Mesenchymal stem cell (in vitro differentiated cells and primary cell): ENCODE measurements at places on chromosomes 16 and 17.

- H3K27ac ChIP-seq: no peak overlapping the region
- DNase-seq: no peak
- no peak overlapping the region for H3K4me3 ChIP-seq
- peaks cover 37% of the 10 kb centered on the region for H3K36me3 ChIP-seq
- H3K27me3 ChIP-seq: no peaks in the 10 kb centered on the region
- peaks cover 5% of the 10 kb centered on the region for H3K4me1 ChIP-seq
Measured at GRCh38 chr17:75672011-75672410, 4.9 kb downstream of the SAP30BP start.

GRCh38 chr17:45101883-45102811, 30.2 kb downstream of the PLCD3 start:
- peak overlapping the region; percentile 80 for H3K27ac ChIP-seq
- H3K36me3 ChIP-seq: peaks cover 83% of the 10 kb centered on the region
- peak; percentile 32 for DNase-seq
- H3K27me3 ChIP-seq: no peaks in the 10 kb centered on the region
- no peak overlapping the region for H3K4me3 ChIP-seq

GRCh38 chr16:54200161-54200534, 86.4 kb downstream of the IRX3 start:
- no peaks in the 10 kb centered on the region for H3K36me3 ChIP-seq
- DNase-seq: no peak
- H3K27me3 ChIP-seq: peaks cover 37% of the 10 kb centered on the region
- no peak overlapping the region for H3K27ac ChIP-seq
- no peaks in the 10 kb centered on the region for H3K4me1 ChIP-seq

- H3K27ac ChIP-seq: no peak within 1 kb of the TSS
- H3K4me3 ChIP-seq: no peak within 1 kb of the TSS
- peaks cover 14% of the 10 kb centered on the region for H3K36me3 ChIP-seq
- H3K4me1 ChIP-seq: peaks cover 17% of the 10 kb centered on the region
- H3K27me3 ChIP-seq: peaks cover 30% of the 10 kb centered on the region
Measured at GRCh38 chr16:283033-283805, at the start of gene PDIA2. Gene PDIA2 (plus strand): TSS chr16:283164. CDS start chr16:283170, 6 bp downstream.

DNA sequence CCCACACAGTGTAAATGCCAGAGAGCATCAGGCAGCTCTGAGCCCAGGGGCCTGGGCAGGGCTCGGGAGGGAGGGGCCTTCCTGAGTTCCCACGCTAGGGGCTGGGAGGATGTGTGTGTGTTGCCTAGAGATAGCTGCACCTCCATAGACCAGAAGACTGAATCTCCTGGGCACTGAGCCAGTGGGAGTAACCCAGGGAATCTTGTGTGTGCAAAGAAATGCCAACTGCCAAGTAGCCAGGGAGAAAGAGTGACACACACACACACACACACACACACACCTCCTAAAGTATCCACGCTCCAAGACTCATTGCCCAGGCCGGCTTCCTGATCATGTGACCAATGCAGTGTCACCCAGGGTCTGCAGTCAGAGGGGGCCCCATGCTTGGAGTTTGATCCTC, 166.2 kb upstream of the RPL38 start:
- no peak for DNase-seq
- H3K27me3 ChIP-seq: peaks cover 3% of the 10 kb centered on the region
- H3K36me3 ChIP-seq: no peaks in the 10 kb centered on the region
- no peak overlapping the region for H3K4me3 ChIP-seq
- H3K4me1 ChIP-seq: no peaks in the 10 kb centered on the region

DNA sequence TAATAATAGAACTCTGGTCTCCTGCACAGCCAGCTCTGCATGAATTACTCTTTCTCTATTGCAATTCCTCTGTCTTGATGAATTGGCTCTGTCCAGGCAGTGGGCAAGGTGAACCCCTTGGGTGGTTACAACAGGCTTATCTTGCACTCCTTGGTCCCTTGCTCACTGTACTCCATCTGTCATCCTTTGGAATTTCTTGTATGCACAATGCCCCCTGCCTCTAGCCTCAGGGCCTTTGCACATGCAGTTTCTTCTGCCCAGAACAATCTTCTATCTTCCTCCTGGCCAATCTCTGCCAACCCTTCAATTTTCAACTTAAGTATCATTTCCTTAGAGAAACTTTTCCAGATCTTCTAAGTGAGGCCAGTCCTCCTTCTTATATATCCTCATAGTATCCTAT, 114.7 kb upstream of the NLRP1 start:
- no peaks in the 10 kb centered on the region for H3K4me1 ChIP-seq
- DNase-seq: no peak
- H3K27ac ChIP-seq: no peak overlapping the region
- peaks cover 69% of the 10 kb centered on the region for H3K27me3 ChIP-seq
- H3K36me3 ChIP-seq: no peaks in the 10 kb centered on the region

- no peak overlapping the region for H3K4me3 ChIP-seq
- H3K27ac ChIP-seq: no peak overlapping the region
- DNase-seq: no peak
- no peaks in the 10 kb centered on the region for H3K36me3 ChIP-seq
Measured at GRCh38 chr16:85094812-85095211, 17.5 kb downstream of the CIBAR2 start.

- H3K27me3 ChIP-seq: peaks cover 23% of the 10 kb centered on the region
- peak overlapping the region; percentile 30 for H3K4me3 ChIP-seq
- peak; percentile 86 for DNase-seq
- H3K4me1 ChIP-seq: peaks cover 65% of the 10 kb centered on the region
Measured at GRCh38 chr17:79836972-79837887, 2.0 kb downstream of the CBX4 start.

DNA sequence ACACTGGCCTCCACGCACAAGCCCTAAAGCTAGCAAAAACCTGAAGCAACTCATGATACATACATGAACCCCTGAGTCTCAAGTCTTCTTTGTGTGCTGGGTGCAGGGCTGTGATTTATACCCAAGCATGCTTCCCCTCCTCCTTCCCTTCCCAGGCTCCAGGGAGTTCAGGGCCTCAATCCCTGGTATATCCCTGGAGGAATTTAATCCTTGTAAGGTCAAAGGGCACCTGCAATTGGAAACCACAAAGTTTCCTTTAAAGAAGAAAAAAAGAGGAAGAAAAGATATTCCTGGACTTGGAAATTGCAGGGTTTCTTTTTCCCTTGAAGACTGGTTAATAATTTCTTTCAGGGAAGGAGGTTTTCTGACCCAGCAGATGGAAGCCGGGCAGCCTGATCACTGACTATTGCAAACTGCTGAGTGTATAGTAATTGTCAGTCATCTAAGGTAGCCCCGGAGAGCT, 182.3 kb downstream of the AATF start:
- H3K27me3 ChIP-seq: no peaks in the 10 kb centered on the region
- H3K4me3 ChIP-seq: no peak overlapping the region
- H3K4me1 ChIP-seq: peaks cover 10% of the 10 kb centered on the region
- peak; percentile 81 for DNase-seq
- H3K36me3 ChIP-seq: peaks cover 69% of the 10 kb centered on the region

- no peak for DNase-seq
- H3K4me1 ChIP-seq: no peaks in the 10 kb centered on the region
- H3K27me3 ChIP-seq: peaks cover 18% of the 10 kb centered on the region
- no peaks in the 10 kb centered on the region for H3K36me3 ChIP-seq
Measured at GRCh38 chr17:65433592-65433991, 127.9 kb downstream of the AXIN2 start.

- DNase-seq: no peak
- no peaks in the 10 kb centered on the region for H3K36me3 ChIP-seq
- peaks cover under 1% of the 10 kb centered on the region for H3K4me1 ChIP-seq
- no peak overlapping the region for H3K27ac ChIP-seq
Measured at GRCh38 chr16:69412287-69412686, 12.1 kb upstream of the CYB5B start.

DNA sequence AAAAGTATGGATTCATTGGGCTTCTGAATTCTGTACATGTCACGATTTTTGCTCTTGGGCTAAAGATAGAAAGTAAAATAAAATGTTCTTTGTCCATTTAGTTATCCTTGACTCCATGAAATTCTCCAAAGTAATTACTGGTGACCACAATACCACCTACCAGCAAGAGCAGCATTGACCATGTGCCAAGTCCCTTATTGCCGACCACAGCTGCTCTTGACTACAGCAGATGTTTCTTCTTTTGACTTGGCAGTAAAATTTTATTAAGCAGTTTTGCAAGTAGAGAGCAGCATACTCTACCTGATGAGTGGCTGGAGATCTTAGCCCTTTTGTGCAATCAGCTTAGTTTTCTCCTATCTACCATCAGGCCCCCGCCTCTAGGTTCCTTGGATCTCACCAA, 152.2 kb upstream of the TBX2 start:
- H3K4me1 ChIP-seq: peaks cover 3% of the 10 kb centered on the region
- H3K36me3 ChIP-seq: no peaks in the 10 kb centered on the region
- H3K27me3 ChIP-seq: no peaks in the 10 kb centered on the region
- no peak overlapping the region for H3K27ac ChIP-seq
- DNase-seq: peak; percentile 64
- H3K4me3 ChIP-seq: no peak overlapping the region

- H3K4me1 ChIP-seq: peaks cover 3% of the 10 kb centered on the region
- DNase-seq: no peak
- peaks cover 37% of the 10 kb centered on the region for H3K36me3 ChIP-seq
- no peaks in the 10 kb centered on the region for H3K27me3 ChIP-seq
- H3K27ac ChIP-seq: no peak overlapping the region
Measured at GRCh38 chr17:7610641-7611040, 4.1 kb downstream of the FXR2 start.

- H3K4me3 ChIP-seq: no peak overlapping the region
- peaks cover 25% of the 10 kb centered on the region for H3K36me3 ChIP-seq
- DNase-seq: peak; percentile 96
- no peaks in the 10 kb centered on the region for H3K27me3 ChIP-seq
Measured at GRCh38 chr17:75872434-75873351, 5.7 kb downstream of the TRIM47 start.

- H3K27ac ChIP-seq: no peak overlapping the region
- H3K4me3 ChIP-seq: no peak overlapping the region
- DNase-seq: no peak
- no peaks in the 10 kb centered on the region for H3K27me3 ChIP-seq
- H3K4me1 ChIP-seq: peaks cover 2% of the 10 kb centered on the region
Measured at GRCh38 chr17:41937970-41938954, 7.8 kb downstream of the ODAD4 start.

DNA sequence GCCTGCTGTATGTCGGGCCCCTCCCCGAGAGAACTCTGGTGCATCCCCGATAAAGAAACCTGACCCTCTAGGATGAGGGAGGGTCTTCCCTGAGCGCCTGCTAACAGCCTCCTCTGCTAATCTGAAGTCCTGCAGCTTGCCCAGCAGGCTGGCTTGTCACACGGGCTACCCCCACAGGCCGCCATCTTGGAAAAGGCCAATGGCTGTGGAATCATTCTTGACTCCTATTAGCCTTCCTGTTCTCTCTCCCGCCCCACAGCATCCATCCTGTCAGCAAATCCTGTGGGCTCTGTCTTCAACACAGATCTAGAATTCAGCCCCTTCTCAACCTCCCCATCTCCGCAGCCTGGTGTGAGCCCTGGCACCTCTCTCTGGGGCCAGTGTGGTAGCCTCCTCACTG, 12.0 kb downstream of the IL4R start:
- H3K27me3 ChIP-seq: no peaks in the 10 kb centered on the region
- peaks cover 15% of the 10 kb centered on the region for H3K36me3 ChIP-seq

- peaks cover 46% of the 10 kb centered on the region for H3K4me1 ChIP-seq
- DNase-seq: no peak
- no peak overlapping the region for H3K27ac ChIP-seq
- H3K36me3 ChIP-seq: peaks cover 45% of the 10 kb centered on the region
- no peak overlapping the region for H3K4me3 ChIP-seq
- H3K27me3 ChIP-seq: no peaks in the 10 kb centered on the region
Measured at GRCh38 chr17:75637143-75637538, 3.9 kb downstream of the SMIM5 start.

GRCh38 chr16:47486856-47487255, 25.7 kb downstream of the PHKB start:
- H3K4me3 ChIP-seq: no peak overlapping the region
- DNase-seq: no peak

- peak; percentile 24 for DNase-seq
- H3K27me3 ChIP-seq: peaks cover 36% of the 10 kb centered on the region
- no peaks in the 10 kb centered on the region for H3K36me3 ChIP-seq
- no peak overlapping the region for H3K4me3 ChIP-seq
Measured at GRCh38 chr17:7825206-7825990, 8.6 kb upstream of the KDM6B start.

GRCh38 chr17:11493936-11494335, 104.3 kb upstream of the DNAH9 start:
- no peaks in the 10 kb centered on the region for H3K36me3 ChIP-seq
- H3K4me3 ChIP-seq: no peak overlapping the region
- DNase-seq: no peak
- H3K27ac ChIP-seq: no peak overlapping the region
- no peaks in the 10 kb centered on the region for H3K4me1 ChIP-seq

DNA sequence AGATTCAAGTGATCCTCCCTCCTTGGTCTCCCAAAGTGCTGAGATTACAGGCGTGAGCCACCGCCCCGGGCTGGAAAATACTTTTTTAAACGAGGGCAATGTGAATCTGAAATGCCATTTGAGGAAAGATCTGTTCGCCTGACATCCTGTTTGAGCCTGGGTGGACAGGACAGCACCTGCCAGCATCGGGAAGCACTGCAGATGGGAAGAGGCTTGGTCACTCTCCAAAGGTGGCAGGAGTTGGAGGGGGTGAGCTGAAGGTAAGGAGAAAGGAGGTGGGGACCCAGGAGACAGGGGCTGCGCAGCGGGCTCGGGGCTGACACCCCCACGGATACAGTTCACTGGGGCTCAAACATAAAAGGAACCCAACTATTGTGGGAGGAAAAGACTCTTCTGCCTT, 3.9 kb upstream of the BIRC5 start:
- H3K27me3 ChIP-seq: no peaks in the 10 kb centered on the region
- no peak overlapping the region for H3K4me3 ChIP-seq
- H3K4me1 ChIP-seq: peaks cover 8% of the 10 kb centered on the region

DNA sequence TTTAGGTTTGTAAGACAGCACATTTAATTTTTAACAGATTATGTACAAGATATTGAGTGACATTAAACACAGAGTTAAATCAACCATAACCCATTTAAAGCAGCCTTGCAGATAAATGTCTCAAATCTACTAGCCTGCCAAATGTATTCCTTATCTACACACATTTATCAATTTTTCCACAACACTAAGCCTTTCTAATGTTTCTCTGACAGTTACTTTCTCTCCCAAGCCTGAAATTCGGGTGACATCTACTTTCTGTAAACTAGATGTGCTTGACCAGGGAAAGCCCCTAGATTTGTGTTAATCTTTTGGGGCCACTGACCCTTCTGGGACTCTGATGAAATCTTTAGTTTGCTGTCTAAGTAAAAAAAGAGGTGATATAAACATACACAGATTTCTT, 69.0 kb downstream of the CDH13 start:
- no peak overlapping the region for H3K4me3 ChIP-seq
- H3K27ac ChIP-seq: no peak overlapping the region
- peak; percentile 35 for DNase-seq
- H3K27me3 ChIP-seq: no peaks in the 10 kb centered on the region
- H3K4me1 ChIP-seq: peaks cover 4% of the 10 kb centered on the region

GRCh38 chr17:8015957-8016631, 13.7 kb downstream of the GUCY2D start:
- H3K4me3 ChIP-seq: peak overlapping the region; percentile 44
- H3K36me3 ChIP-seq: no peaks in the 10 kb centered on the region
- DNase-seq: no peak
- peaks cover 11% of the 10 kb centered on the region for H3K4me1 ChIP-seq
